Heart left ventricle (tissue), 16 donors: ENCODE measurements at places on chromosomes 11 and 22. TPM values are rescaled to one million over a fixed set of nuclear protein-coding genes. Genes with fewer than 3 reads are reported as not detected.

The TMEM191B gene
- 1.2 TPM for total RNA-seq

The CHRNA10 gene
- total RNA-seq = 0.30 TPM

The SULT4A1 gene
- not detected for total RNA-seq

- no peaks in the 10 kb centered on the region for H3K4me1 ChIP-seq
- no peak overlapping the region for H3K27ac ChIP-seq
- H3K36me3 ChIP-seq = no peaks in the 10 kb centered on the region
- H3K4me3 ChIP-seq = no peak overlapping the region
- no peak for DNase-seq
Measured at GRCh38 chr11:87645626-87646025, 529.6 kb downstream of the RAB38 start.

DNA sequence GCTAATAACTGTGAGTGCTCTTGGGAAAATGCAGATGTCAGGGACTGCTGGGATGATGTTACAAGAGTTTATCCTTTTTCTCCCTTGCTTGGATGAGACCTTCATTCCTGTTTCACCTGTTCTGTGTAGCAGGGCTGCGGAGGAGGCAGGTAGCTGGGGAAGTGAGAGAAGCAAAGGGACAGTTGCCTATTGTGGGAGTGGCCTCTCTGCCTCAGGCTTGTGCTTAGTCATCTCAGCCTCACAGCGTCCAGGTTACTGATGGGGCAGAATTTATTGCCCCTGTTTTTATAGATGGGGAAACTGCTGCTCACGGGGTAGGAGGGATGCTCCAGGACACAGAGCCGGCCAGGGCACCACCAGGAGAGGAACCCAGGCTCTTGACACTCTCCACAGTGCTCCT lies 1.7 kb downstream of the STX3 start:
- H3K36me3 ChIP-seq = no peaks in the 10 kb centered on the region
- H3K27me3 ChIP-seq = no peaks in the 10 kb centered on the region
- H3K4me1 ChIP-seq = peaks cover 3% of the 10 kb centered on the region
- no peak for DNase-seq
- H3K27ac ChIP-seq = peak overlapping the region; percentile 94

DNA sequence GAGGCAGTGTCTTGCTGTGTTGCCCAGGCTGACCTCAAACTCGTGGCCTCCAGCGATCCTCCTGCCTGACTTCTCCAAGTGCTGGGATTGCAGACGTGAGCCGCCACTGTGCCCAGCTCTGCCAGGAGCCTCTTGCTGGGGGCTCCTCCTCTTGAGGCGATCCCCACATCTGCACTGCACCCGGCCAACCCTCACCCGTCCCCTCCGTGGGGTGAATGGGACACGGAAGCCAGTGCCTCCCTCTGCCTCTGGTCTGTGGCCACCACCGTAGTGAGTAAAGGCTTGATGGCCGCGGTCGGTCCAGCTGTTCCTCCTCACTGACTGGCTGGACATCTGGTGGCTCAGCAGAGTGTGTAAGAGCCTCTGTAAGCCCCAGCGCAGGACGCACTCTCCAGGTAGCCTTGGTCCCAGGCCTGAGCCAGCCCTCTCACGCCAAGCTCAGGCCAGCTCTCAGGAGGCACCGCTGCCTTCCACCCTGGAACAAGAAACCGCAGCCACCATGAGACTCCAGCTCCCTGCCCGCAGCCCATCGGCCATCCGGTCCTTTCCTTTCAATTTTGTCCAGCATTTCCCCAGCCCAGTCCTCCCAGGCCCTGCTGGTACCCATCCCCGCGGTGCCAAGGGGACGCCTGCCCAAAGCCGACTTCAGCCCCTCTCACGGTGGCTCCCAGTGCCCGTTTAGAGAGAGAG lies 100.3 kb downstream of the BRD1 start:
- no peak overlapping the region for H3K4me3 ChIP-seq
- no peaks in the 10 kb centered on the region for H3K36me3 ChIP-seq
- H3K27me3 ChIP-seq = peaks cover 11% of the 10 kb centered on the region
- no peak for DNase-seq

GRCh38 chr11:43972366-43972765 lies 29.9 kb downstream of the C11orf96 start:
- H3K4me3 ChIP-seq = no peak overlapping the region
- H3K27me3 ChIP-seq = no peaks in the 10 kb centered on the region
- peaks cover 5% of the 10 kb centered on the region for H3K4me1 ChIP-seq
- no peaks in the 10 kb centered on the region for H3K36me3 ChIP-seq
- no peak for DNase-seq
